ENCODE measurements at places on chromosomes 2 and 18.

DNA sequence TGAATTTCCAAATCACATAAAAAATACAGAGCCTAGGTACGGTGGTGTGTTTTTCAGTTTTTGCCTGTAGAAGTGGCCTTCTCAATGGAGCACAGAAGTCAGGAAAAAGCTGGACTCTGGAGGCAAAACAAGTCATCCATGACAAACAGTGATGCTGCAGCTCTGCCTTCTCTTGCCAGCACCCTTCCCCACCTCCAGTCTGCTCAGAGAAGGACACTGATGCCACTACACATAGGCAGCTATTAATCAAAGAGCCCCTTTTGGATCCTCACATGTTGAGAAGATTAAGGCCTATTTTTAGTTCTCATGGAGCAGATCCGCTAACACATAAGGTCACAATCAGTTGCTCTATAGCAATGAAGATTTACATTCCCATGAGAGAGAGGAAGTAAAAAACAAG lies 181.6 kb upstream of the GALNT5 start:
- no peak for DNase-seq

DNA sequence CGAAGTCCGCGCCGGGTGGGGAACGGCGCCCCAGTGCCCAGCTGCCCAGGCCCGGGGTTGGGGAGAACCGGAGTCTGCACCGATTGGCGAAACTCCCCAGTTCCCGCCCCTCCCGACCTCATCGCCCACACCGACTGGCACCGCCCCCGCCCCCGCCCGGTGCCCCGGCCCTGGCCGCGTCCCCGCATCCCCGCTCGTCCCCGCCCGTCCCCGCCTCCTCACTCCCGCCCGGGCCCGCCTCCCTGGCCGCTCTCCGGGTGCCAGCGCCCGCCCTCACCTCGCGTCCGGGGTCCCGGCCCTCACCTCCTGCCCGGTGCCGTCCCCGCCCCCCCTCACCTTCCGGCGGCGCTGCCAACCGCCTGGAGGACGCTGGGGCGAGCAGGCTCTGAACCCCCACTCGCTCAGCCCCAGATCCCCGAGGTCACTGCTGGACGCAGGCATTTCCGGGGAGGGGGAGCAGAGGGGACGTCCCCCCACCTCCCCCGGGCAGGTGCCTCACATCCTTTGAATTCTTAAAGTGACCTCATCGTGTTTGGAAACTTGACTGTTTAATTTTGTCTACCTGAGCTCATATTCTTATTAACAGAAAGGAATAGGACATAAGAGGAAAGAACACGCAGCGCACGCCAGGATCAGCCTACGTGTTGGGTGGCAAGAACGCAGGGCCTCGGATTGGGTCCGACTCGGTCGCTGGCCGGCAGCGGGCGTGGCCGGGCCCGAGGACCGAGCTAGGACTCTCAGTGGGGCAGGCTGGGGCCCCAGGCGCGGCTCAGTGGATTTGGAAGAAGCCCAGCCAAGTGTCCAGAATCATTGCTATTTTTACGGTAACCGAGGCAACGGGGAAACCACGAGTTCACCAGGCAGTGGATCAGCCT lies at the start of gene FAM110C:
Gene FAM110C (minus strand): TSS at position 35 of the 875 bp plus-strand sequence. CDS start 120 bp downstream, outside the sequence.
- DNase-seq = peak; percentile 7

DNA sequence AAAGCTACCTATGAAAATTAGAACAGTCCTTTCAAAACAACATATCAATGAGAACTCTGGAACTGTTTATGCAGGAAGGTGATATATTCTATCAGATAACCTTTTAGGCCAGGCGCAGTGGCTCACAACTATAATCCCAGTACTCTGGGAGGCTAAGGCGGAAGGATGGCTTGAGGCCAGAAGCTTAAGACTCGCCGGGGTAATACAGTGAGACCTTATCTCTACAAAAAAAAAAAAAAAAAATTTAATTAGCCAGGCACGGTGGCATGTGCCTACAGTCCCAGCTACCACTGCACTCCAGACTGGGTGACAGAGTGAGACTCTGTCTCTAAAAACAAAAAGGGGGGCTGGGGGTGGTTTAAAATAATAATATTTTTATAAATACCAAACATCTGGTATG lies 77.9 kb downstream of the OSBPL1A start:
- no peak for DNase-seq

DNA sequence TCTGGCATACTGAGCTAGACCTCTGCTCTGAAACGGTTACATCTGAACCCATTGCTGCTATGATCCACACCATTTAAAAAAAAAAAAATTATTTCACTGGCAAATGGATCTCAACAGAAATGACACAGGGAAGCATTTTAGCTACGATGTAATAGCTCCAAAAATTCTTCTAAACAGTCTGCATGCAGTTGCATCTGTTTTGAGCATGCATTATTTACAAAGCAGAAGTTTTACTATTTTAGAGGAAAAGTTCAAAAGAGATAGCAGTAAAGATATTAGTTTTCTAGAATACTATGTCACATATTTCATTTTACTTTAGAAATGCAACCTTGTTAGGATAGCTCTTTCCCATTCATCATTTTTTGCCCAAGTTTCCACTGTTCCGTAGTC lies 265.7 kb downstream of the MEIS1 start:
- no peak for DNase-seq

DNA sequence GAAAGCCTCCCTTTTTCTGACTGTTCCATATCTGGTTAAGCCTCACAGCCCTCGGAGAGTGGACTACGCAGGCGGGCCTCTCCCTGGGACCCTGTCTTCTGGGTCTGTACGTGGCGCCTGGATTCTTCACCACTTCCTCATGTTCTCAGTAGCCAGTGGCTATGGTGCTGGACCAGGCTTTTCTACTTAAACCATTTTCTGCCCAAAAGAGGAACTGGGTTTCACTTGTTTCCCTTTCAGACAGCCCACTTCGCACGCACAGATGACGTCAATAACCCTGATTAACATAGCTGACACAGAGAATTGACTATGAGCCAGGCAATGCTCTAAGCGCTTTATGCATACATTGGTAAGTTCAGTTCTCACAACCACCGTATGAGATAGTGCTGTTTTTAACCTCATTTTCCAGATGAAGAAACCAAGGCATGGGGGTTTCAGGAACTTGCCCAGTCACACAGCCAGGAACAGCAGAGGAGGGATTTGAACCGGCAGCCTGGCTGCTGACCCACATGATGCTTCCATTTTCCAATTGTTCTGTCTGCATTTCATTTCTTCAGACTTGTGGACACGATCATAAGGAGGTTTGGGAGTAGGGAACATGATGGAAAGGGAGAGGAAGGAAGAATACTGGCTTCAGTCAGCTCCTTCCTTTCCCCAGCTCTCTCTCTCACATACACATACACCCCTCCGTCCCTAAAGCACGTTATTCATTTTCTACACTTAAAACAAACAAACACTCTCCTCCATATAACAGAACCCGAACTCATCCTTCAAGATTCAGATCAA lies 41.7 kb downstream of the MYOM1 start:
- no peak for DNase-seq

DNA sequence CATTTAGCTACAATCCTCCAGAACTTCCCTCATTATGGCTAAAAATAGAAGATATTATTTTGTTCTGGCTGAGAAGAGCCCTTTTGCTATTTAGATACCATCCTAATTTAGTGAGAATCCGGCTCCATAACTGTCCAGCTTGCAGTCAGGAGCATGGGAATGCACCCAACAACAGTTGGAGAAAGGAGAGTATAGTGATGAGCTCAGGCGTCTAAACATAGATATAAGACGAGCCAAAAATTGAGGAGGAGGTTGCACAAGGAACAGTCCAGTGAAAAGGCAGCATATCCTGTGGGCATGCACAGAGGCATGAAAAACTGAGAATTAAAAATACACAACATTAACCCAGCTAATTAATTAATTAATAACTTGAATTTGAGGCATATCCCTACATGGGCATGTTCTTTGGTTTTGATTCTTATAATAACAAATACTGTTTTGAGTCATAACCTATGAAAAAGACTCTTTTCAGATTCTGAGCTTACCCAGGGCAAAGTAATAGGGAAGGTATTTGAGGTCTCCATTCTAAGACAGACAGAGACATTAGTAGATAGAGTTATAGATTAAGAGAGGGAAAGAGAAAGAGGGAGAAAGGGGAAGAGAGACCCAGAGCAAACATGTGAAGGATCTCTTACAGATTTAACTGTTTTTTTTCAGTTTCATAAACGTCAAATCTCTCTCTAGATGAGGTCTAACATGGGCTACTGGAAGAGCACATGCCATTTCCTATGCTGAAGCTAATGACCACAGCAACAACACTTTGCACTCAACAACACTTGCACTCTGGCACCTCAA lies 311.2 kb downstream of the OSR1 start:
- no peak for DNase-seq

- no peak for DNase-seq
Observed at GRCh38 chr18:34999756-35000289, 41.4 kb upstream of the MAPRE2 start.

DNA sequence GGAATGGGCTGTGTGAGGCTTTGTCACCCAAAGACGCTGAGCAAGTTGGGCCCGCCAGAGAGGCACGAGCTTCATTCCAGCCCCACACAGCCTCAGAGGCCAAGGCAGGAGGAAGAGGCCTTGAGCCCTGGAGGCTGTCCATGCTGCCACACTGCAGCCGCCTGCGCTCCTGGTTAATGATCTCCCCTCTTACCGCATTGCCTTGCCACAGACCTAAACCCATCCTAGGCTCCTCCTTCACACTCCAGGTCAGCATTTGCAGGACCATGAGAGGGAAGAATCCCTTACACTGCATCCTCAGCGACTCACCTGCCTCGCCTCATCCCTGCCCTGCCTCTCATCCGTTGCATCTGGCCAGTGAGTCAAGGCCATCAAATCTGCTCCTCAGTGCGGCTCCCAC lies 24.6 kb downstream of the KIF3C start:
- DNase-seq = no peak
